ENCODE measurements at places on chromosomes 11 and 22.

DNA sequence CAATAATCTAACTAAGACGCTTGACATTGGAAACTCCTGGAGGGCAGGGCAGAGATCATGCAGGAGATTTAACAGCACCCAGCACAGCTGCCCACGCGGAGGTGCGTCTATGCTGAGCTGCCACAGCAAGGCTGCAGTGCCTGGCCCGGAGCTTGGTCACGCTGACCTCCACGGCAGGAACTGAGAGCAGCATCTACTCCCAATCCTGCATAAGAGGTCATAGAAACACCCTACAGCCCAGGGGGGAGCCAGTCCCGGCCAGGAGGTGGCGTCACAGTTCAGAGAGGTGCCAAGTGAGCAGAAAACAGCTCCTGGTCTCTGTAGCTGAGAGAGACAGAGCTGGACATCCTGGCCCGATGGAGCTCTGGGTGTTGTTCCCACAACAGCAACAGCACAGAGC, 121.1 kb upstream of the TMEM45B start:
- DNase-seq: peak; percentile 5

GRCh38 chr11:75725547-75726320, 8.1 kb downstream of the MOGAT2 start:
- DNase-seq: no peak

DNA sequence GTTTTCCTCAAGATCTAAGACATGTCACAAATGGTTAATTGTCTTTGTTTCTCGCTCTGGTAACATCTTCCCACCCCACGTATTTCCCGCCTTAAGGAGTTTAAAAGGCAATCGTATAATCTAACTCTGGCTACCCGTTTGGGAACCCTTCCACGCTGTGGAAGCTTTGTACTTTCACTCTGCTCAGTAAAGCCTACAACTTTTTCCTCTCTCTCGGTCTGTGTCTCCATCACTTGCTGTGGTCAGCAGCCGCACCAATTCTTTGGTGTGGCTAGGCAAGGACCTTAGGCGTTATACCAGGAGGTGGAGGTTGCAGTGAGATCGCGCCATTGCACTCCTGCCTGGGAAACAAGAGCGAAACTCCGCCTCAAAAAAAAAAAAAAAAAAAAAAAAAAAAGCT, 1430.1 kb downstream of the LRRC4C start:
- no peak for DNase-seq

DNA sequence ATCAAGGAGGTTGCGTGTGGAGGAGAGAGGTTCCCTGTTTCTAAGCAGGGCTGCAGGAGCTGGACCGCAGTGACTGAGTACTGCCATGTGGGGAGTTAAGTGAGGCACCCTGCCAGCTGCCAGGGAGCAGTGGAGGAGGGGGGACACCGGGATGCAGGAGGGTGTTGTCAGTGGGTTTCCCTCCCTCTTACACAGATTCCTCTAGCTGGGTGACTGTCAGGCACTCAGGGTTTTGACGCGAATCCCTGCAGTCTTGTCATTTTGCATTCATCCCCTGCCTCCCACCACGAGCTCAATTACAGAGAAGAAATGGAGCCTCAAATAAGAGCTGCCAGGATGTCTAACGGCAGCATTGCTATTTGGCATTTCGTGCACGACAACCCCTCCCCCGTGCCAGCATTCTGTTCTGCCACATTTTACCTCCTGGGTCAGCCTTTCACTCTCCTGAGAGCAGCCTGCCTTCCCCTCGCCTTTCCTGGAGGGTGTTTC, 119.8 kb upstream of the SORL1-AS1 start:
- DNase-seq: peak; percentile 52

- no peak for DNase-seq
Observed at GRCh38 chr22:30078320-30079311, 1.6 kb upstream of the HORMAD2 start.

Measured in NCI-H1092 treated with DMSO at 0.1 percent for 48 hours (cell line).